Caco-2 (cell line): ENCODE measurements at places on chromosomes 3 and 15. TPM values are rescaled to one million over a fixed set of nuclear protein-coding genes. Genes with fewer than 3 reads are reported as not detected.

MLH1 gene
- 49.6 and 51.0 TPM in 2 replicates for total RNA-seq

NOX5 gene
- total RNA-seq: 0.05 TPM in 1 of 2 replicates, not detected in the other

PLA2G4E gene
- total RNA-seq: 1.4 and 1.8 TPM in 2 replicates

CRTAP gene
- total RNA-seq: 144 and 151 TPM in 2 replicates
